ENCODE measurements at places on chromosomes 7 and 10. TPM values are rescaled to one million over a fixed set of nuclear protein-coding genes. Genes with fewer than 3 reads are reported as not detected.

Gene PKD2L1
- not detected for total RNA-seq

Gene DRGX
- total RNA-seq: under 0.01 TPM

Gene SUGCT
- 21.7 TPM for total RNA-seq

Gene GPR141
- not detected for total RNA-seq

Gene UNC5B
- 135 TPM for total RNA-seq

- DNase-seq: no peak
Measured at GRCh38 chr10:88931548-88931947, 21.0 kb downstream of the ACTA2 start.

GRCh38 chr10:7566891-7567290 is 99.9 kb downstream of the ITIH5 start:
- no peak for DNase-seq

GRCh38 chr10:59879363-59879913 is 26.9 kb downstream of the CCDC6 start:
- no peak for DNase-seq

DNA sequence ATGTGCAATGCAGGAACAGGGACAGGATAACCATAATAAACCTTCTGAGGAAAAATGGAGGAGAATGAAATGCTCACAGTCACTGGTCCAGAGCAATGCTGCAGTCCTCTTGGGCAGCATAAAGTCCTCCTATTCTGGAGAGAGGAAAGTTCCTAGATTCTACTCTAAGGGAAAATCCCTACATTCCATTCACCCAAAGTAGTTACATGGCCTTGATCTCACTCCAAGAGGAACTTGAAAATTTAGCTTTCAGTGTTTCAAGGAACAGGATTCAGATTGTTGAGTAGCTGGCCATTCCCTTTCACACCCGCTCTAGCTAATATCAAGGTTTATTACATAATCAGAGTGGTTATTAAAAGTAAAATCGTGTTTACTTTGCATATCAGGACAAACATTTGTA is 168.3 kb downstream of the CHRM2 start:
- DNase-seq: no peak

DNA sequence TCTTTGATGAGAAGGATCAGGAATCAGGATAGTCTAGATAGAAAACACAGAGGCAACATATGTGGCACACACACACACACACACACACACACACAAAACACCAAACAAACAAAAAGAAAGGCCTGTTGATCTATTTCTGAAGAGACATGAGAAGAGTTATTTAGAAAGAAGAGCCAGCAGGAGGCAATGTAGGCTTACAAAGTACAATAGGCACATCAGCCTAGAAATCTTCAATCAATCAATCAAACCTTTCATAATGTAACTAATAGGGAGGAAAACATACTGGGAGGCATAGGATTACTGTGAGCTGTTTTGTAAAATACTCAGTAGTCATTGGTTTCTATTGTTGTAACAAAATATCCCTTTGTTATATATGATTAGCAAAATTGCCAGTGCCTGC is 47.3 kb upstream of the TES start:
- DNase-seq: no peak

DNA sequence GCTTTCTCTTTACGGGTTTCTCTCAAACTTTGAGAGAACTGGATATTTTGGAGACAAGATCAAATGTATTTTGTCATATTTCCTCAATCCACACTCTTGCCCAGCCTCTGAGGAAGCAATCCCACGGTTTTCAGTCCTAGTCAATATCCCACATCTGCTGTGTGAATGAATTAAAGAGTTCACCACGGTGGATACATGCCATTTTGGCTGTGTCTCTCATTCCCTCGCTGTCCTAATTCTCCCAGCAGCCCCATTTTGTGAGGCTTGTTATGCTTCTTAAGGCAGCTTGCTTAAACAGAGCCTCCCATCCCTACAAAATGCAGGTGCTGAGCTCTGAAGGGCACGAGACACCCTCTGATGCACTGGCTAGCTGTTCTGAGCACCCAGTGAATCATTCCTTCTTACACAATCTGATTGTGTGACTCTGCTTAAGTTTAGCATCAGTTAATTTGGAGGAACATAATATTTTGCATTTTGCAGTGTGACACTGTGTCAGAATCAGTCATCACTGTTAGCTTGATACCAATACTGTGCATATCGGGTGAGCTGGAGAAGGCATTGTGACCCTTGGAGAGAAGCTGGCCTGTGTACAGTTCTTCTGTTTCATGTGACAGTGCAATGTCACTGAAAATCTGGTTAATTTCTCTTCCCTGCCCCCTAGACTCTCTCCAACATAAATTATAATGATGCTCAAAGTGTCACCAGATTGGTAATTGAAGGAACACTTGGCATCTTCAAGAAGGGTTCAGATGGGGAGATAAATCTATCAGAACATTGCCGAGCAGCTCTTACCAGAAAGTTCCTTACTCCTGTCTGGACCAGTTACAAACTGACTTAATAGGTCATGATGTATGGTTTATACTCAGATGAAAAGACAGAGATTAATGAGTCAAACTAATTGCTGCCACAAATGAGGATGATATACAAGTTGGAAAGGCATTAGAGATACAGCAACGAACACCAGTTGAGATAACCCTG is 103.7 kb upstream of the AOAH start:
- DNase-seq: no peak

- DNase-seq: peak; percentile 74
Measured at GRCh38 chr10:76303682-76304316, 872.4 kb downstream of the LRMDA start.

DNA sequence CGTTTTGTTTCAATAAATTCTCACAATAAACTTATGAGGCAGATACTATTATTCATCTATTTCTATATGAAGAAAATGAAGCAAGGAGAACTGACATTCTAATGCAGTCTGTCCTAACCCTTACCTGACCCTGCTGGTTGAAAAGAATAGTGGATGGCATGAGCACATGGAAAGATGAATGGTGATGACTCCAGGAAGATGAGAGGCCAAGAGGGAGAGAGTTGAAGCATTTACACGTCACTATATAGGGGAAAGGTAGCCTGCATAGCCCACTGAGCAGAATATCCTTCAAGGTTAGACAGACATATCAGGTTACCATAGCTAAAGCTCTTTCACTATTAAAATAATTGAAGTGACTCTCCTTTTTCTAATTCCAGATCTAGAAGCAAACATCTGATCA is 163.9 kb upstream of the CDK1 start:
- no peak for DNase-seq

DNA sequence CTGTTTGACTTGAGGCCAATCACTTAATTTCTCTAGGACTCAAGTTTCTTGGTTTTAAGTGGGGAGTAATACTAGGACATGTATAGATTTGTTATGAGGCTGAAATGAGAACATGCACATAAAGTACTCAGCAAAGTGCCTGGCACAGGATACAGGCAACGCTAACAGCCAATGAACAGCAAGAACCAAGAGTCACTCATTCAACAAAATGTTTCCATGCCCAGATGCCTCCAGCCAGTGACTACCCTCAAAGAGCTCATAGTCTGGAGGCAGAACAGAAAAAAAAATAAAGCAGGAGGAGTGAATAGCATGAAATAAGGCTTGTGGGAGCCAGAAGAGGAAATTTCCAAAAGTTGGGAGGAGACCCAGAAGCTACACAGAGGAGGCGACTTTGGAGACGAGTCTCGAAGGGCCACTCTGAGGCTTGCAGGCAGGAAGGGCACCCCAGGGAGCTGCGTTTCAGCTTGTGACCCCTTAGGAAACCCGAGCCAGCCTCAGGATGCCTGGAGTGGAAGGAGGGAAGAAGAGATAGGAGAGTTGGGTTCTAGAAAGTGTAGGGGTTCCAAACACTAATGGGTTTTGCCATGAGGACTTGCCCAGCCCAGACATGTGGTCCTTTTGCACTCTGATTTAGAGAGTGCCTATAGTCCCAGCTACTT is 70.0 kb downstream of the CXCL12 start:
- DNase-seq: no peak

- no peak for DNase-seq
Measured at GRCh38 chr7:150954986-150955518, 23.1 kb downstream of the KCNH2 start.

- DNase-seq: no peak
Measured at GRCh38 chr10:100551738-100552137, 16.0 kb downstream of the HIF1AN start.

DNA sequence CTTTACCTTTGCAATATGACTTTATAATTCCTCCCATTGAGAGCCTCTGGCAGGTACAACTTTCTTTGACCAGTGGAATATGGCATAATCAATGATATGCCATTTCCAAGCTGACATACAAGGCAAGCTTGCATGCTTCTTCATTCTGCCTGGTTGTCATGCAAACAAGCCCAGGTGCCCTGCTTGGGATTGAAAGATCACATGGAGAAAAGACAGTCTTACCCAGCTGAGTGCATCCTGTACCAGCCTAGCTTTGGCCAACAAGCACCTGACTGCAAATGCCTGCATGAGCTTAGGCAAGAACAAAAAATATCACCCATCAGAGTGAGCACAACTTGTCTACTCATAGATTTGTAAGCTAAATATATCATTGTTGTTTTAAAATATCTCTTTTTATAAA is 82.9 kb upstream of the KCND2 start:
- DNase-seq: no peak

GRCh38 chr10:117539361-117539773 is 3.2 kb upstream of the EMX2 start:
- DNase-seq: peak; percentile 86

- DNase-seq: peak; percentile 86
Measured at GRCh38 chr7:101718363-101719122, 89.4 kb upstream of the MYL10 start.

DNA sequence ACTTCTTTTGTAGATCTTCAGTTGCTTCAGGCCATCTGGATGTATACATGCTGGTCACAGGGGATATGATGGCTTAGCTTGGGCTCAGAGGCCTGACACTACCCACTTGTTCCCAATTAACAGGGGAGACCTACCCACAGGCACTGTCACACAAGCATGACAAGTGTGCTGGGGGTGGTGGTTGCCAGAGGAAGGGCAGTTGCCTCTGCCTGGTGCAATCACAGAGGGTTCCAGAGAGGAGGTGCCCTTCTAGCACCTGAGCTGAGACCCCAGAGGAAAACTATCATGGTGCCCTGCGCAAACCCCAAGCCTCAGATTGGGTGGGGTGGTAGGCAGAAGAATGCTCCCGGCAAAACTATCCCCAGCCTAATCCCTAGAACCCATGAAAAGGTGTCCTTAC is 65.6 kb upstream of the NANOS1 start:
- no peak for DNase-seq

DNA sequence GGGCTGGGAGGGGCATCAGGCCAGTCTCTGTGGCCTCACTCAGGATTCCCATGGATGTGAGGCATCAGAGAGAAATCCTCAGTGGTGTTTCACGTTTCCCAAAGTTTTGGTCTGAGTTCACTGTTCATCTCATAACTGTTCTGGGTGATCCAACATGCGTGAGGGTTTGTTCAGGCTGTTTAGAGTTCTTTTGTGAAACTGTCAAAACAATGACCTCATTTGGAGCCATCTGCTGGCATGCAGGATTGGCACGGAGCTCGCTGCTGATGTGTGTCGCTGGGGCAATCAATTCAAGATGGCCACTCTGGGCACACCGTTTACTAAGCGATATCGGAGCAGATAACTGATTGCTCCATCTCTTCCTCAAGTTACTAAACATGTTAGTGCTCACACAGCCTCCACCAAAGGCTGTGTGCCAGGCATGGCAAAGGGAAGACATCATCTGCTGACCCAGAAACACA is 365.6 kb downstream of the WDR11 start:
- no peak for DNase-seq

DNA sequence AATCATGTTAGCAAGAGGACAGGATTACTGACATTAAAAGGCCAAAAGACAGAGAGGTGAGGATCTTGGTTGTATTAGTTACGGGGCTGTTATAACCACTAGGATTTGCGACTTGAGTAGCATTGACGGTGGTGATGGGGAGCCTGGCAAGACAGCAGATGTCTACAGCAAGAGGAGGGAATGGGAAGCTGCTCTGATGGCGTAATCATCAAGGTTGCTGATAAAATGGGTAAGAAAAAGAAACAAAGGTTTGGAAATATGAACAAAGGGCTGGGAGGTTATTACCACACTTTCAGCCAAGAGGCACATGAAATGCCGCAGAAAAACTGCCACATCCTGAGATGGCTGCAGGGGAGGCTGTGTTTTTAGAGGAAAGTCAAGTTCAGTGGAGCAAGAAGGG is 33.9 kb downstream of the TMEM229A start:
- DNase-seq: peak; percentile 6

DNA sequence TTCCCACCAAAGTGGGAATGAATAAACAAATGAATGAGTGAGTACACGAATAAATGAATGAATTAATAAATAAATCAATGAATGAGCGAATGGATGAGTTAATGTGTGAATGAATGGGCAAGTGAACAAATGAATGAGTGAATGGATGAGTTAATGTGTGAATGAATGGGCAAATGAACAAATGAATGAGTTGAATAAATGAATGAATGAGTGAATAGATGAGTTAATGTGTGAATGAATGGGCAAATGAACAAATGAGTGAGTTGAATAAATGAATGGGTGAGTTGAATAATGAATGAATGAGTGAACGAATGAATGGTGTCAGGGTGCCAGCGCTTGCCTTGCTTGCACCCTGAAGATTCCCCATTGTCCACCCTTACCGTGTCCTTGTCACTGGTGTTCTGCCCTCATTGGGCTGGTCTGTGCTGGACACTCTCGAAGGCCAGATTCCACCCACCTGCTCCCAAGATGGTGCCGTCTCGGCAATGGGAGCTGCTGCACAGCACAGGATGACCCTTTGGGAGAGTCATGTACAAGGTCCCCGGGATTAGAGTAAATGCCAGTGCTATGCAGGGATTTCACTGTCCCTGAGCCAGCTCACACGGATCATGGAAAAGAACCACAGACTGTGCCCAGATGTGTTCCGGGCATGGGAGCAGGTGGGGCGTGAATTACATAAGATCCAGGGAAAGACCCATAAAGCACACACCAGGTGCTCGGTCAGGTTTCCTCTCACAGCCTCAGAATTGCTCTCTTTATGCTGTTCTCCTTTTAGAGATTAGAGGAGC is 83.2 kb downstream of the CAMK1D start:
- DNase-seq: no peak

DNA sequence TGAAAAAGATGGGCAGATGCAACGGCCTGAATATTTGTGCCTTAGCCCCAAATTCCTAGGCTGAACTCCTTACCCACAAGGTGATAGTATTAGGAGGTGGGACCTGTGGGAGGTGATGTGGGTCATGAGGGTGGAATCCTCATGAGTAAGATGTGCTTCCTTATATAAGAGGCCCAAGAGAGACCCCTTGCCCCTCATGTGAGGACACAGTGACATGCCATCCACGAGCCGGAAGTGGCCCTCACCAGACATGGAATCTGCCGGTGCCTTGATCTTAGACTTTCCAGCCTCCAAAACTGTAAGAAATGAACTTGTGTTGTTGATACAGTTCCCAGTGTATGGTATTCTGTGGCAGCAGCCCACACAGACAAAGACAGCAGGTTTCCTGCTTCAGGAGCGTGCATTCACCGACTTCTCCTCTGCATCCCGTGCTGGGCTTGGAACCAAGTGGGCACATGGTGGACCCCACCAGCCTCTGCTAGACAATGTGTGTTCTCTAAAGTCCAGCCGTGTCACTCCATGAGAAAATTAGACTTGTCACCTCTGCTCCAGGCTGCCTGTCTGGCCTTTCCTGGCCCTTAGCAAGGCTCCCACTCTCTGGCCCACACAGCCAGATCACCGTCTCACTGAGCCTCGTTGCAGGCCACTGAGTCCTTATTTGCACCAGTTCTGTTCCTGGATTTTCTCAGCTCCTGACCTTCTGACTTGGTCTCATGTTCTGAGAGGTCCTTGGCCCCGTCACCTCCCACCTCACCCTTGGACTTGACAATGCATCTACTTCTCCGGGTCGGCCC is 52.9 kb upstream of the CACUL1 start:
- no peak for DNase-seq

All from osteoblast (primary cell).